ENCODE measurements at places on chromosomes 11 and 22.

DNA sequence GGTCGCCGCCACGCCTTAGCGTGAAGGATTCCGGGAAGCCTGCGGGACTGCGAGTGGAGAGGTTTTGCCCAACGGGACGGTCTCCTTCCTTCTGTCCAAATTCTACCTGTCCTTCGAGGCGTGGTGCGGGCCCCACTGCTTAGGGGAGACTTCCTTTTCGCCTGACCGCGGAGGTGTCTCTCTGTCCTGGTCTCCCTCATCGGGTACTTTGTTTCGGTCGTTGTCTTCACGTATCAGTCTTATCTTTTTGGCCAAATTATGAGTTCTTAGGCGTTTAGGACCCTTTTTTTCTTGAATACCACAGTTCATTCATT lies 388 bp downstream of the HINFP start:
- peak; percentile 26 for DNase-seq

DNA sequence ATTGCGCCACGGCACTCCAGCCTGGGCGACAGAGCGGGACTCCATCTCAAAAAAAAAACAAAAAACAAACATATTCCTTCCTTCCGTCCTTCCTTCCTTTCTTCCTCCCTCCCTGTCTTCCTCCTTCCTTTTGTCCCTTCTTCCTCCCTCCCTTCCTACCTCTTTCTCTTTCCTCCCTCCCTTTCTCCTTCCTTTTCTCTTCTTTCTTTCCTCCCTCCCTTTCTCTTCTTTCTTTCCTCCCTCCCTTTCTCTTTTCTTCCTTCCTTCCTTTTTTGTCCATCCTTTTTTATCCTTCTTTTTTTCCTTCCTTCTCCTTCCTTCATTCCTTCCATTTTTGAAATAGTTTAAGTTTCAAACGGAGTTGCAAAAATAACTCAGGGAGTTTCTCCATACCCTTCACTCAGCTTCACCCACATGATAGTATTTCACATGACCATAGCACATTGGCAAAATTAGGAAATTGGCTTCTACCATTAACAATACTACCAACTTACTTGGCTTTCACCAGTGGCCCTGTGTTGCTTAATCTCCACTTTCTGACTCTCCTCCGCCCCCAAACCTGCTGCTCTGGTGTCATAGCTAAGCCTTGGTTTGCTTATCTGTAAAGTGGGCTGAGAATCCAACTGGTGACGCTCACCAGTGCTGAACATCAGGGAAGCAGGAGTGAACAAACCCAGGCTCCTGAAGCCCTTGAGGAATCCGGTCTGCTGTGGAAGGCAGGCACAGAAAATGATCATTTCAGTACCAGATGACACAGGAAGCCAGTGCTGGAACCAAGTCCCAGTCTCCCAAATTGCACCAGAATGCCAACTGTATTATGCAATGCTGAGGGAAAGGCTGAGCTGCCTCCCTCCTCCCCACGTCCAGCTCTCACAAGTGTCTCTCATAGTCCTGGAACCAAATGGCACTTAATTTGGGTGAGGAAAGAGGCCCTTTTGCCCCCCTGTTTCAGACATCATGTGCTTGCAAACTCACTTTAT lies 17.2 kb upstream of the CRYBB3 start:
- no peak for DNase-seq

GRCh38 chr11:108754901-108755625 lies 90.2 kb downstream of the DDX10 start:
- no peak for DNase-seq

DNA sequence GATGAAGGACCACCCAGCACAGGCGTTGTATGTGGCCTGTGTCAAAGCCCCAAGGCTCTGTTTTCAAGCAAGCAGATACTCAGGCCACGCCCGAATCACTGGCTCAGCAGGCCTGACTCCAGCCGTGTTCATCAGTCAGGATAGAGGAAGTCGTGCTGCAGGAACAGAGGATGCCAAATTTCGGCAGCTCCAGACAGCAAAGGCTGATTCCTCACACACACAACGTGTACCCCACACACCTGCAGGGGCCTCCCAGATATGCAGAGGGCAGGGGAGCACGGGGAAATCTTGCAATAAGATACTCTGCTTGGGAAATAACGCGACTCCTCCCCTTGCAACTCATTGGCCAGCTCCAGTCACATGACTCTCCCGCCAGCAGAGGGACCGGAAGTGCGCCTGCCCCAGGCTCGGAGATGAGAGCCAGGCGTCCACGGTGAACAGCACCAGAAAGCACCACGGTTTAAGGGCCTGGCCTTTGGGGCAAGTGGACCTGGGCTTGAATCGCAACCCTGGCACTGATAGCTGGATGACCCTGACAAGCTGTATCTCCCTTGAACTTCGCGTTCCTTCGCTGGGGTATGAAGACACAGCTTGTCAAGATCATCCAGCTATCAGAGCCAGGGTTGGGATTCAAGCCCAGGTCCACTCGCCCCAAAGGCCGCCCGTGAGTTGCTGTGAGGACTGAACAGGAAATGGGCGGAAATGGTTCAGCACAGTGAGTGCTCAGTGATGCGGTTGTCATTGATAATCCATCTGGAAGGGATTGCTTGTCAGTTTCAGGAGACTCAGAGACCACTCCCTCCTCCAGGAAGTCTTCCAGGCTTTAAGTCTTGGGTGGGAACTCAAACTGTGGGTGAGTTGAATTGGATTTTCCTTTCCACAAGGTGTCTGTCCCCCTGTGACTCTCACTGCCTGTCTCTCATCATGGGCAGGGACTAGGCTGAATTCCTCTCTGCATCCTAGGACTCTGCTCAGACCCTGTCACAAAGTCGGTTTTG lies 88.5 kb downstream of the MYEOV start:
- DNase-seq = no peak

- DNase-seq = no peak
Measured at GRCh38 chr11:72578991-72579815, 95.0 kb downstream of the PDE2A start.

- DNase-seq = no peak
Measured at GRCh38 chr22:43744700-43745410, 67.2 kb downstream of the EFCAB6 start.

GRCh38 chr11:102154806-102155205 lies 44.6 kb downstream of the YAP1 start:
- DNase-seq = no peak

- DNase-seq = no peak
Measured at GRCh38 chr22:36225333-36225922, 13.9 kb downstream of the APOL2 start.

- DNase-seq = no peak
Measured at GRCh38 chr22:42844756-42845155, 12.3 kb downstream of the ARFGAP3 start.

DNA sequence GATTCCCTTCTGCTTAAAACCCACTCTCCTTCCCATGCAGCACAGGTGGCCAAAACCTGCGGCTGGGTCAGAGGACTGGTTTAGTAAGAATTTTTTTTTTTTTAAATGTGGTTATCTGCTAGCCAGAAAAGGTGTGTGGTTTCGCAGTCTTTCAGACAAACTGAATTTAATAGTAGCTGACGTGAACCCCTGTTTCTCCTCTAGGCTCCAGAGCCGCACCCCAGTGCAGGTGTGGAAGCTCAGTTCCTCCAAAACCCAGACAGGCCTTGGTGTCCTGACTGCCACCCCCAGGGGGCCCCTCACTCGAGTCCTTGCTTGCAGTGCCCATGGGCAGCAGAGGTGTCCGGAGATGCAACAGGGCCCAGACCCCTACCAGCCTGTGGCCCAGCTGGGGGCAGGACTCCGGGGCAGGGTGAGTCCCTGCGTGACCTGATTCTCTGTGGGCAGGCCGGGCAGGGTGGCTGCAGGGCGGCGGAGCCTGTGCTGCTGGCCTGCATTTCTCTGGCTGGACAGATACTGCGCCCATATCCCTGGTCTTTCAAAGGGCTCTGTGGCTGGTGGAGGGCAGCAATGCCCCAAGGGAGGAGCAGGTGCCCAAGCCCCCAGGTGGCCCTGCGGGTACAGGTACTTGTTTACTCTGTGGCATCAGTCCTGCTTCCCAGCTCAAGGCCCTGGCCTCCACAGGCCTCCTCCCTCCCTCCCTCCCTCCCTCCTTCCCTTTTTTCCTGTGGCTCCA lies 15.2 kb downstream of the KCNQ1 start:
- DNase-seq = no peak

DNA sequence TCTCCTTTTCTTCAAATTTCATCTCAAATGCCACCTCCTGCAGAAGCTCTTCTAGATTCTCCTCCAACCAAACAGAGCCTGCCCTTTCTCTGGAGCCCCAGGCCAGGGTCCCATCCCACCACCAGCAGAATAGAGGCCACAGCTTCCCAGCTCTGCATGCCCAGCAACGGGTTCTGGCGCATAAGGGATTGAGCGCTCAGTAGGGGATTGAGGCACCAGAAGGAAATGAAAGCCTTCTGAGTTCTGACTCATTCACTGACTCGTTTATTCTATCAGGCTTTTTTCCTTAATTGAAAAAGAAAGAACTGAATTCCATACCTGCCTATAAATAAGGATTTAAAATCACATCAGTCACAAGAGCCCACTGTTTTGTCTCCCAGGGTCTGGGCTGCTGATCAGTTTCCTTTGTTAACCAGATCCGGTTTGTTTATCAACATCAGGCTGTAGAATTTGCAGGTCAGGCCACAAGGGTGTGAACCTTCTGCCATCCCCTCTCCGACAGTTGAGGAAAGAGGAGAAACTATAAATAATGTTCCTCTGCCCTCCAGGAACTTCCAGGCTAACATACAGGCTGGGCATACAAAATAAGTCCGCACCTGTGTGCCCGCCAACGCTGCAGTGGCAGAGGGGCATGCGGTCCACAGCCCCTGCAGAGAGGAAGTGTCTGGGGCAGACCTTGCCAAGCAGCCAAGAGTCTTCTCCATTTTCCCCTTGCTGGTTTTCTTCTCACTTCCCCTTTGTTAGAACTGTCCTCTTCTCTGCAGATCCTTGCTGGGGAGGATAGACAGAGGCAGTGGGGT lies 63.5 kb upstream of the PRDM11 start:
- DNase-seq = peak; percentile 39

- DNase-seq = peak; percentile 44
Measured at GRCh38 chr11:60951904-60952741, at the start of gene SLC15A3. Gene SLC15A3, minus strand, starts transcription at chr11:60952176. Its CDS starts 625 bp downstream, at chr11:60951551.

- DNase-seq = no peak
Measured at GRCh38 chr22:29795663-29796062, 28.5 kb downstream of the UQCR10 start.

DNA sequence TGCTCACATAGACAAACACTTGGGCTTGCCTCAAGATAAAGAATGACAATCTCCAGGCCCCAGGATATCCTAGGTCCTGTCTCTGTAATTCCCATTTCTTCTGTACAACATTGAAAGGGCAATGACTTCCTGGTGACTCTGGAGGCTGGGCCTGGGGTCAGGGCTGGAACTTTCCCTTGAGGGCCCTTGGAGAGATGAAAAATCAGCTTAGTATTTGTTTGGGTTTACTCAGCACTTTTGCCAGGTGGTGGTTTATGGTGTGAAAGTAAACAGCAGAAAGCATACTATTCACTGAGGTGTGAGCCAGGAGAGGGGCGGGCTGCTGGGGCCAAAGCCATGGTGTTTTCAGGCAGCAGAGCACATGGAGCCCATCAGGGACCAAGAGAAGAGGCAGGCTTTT lies 214.7 kb upstream of the NARS2 start:
- no peak for DNase-seq

DNA sequence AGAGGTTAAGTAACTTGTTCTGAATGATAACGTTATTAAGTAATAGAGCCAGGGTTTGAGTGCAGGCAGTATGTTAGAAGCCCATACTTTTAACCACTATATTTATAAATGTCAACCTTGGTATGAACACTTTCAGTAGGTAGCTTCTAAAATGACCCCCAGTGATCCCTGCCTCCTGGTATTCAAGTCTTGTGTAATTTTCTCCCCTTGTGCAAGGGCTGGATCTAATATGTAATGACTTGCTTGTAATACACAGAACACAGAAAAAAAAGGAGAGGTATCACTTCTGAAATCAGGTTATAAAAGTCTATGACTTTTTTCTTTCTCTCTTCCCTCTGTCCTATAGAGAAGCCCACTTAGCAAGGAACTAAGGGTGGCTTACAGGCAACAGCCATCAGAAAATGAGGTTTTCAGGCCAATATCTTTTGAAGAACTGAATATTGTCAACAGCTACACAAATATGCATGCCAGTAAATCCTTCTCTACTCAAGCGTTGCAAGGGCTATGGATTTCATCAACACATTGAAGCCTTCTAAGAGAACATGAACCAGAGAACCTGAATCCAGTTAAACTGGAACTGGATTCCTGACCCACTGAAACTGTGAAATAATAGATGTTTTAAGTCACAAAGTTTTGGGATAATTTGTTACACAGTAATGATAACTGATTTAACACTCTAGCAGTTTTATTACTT lies 712.3 kb downstream of the METTL15 start:
- DNase-seq = no peak

DNA sequence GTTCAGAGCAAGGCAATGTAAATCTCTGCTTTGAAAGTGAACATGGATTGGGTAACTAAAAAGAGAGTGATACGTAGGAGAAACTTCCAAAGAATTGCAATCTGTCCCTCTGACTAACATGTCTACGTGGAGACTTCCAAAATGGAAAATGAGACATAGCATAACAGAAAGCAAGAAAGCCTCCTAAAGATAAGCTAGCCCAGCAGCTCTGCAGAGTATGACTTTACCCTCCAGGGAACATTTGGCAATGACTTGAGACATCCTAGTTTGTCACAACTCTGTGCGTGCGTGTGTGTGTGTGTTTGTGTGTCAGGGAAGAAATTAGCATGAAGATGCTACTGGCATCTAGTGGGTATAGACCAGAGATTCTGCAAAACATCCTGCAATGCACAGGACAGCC lies 817.4 kb downstream of the NTM start:
- DNase-seq = no peak

Measured in KG1 (cell line).